KG1 (cell line): ENCODE measurements at places on chromosomes 1 and 21.

DNA sequence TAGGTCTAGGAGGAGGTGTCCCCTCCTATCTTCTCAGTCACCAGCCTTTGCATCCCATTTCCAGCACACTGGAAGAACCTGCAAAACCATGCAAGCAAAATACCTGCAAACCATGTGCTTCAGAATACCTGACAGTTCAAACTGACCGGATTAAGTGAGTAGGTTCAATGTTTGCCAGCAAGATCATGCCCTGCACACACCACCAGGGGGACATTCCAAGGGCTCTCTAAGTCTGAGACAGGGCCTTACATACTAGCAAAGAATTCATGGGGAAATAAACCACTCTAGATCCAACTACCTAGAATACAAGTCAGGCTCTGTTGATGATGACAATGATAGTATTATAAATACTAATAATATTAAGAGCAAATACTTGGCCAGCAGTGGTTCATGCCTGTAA, 27.6 kb downstream of the INPP5B start:
- DNase-seq: no peak

DNA sequence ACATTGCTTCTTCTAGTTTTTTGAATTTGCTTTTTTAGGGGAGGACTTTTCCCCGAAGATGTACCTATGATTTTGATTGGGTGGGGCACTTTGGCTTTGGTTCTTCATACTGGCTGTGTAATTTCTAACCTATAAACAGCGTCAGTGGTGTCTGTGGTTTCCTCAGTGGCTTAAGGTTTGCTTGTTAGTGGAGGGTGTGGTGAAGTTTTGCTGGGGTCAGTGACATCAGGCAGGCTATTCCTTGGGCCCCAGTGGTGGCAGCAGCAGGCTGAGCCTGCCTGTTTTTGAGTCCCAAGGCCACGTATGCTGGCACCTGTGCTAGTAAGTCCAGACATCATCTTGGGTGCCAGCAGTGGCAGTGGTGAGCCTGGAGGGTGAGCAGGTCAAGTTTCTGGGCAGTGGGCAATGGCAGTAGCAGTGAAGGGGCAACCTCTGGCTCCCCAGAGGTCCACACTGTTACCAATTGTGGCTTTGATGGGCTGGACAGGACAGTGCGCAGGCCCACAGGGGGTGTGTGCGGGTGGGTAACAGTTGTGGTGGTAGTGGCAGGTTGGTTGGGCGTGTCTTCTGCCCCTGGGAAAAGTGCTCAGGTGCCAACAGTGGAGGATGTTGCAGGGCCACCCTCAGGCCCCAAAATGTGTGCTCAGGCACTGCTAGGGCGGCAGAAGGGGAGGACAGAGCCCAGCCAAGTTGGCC, 54.9 kb upstream of the B3GALT2 start:
- no peak for DNase-seq

GRCh38 chr1:9009438-9010370, 16.5 kb downstream of the SLC2A7 start:
- no peak for DNase-seq

GRCh38 chr1:81836007-81836626, 35.4 kb downstream of the ADGRL2 start:
- DNase-seq: no peak

- peak; percentile 31 for DNase-seq
Measured at GRCh38 chr1:87131809-87132283, 196.8 kb upstream of the LMO4 start.

DNA sequence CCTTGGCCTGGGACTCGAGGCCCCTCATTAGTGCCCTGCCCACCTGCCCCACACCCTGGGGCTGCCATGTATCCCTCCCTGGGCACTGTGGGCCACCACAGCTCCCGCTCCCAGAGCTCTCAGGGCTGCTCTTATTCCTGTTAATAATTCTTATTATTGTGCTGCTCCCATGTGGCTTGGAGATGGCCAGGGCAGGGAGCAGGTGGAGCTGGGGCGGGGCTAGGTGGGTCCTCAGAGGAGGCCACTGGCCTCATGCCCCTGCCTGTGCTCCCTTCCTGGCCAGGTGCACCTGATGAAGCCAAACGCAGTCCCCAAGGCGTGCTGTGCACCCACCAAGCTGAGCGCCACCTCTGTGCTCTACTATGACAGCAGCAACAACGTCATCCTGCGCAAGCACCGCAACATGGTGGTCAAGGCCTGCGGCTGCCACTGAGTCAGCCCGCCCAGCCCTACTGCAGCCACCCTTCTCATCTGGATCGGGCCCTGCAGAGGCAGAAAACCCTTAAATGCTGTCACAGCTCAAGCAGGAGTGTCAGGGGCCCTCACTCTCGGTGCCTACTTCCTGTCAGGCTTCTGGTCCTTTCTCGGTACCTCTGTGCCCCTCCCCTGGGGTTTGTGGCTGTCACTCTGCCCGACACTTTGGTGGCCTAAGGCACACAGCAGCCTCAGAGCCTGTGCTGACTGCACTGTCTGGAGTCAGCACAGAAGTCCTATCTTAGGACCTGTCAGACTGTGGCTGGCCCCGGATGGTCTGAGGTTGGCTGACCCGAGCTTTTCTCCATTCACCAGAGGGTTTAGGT, 34.1 kb downstream of the BMP8A start:
- DNase-seq: no peak

- no peak for DNase-seq
Measured at GRCh38 chr21:26437326-26438009, 135.6 kb downstream of the CYYR1 start.

DNA sequence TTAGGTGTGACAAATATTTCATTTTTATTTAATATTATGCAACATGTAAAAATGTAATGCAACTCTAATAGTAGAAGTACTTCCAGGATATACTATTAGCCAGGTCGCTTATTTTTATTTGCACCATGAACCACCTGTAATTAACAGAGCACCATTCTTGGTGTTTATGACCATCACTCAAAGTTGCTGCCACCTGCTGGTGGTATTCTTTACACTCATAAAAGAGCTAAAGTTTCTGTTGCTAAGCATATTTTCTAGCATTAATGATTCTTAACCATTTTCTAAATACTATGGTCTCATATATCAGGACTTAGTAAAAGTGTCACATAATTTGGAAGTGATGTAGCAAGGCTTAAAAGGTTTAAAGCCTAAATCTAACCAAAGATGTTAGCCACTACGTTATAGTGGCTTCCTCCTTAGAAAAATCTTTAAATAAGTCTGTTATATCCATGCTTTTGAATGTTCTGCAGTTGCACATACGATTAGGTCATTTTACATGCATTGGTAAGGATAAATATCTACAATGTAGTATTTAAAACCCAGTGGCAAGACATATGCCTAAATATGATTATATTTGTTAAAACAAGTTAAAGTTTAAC, 244.5 kb downstream of the NEGR1 start:
- DNase-seq: peak; percentile 40

DNA sequence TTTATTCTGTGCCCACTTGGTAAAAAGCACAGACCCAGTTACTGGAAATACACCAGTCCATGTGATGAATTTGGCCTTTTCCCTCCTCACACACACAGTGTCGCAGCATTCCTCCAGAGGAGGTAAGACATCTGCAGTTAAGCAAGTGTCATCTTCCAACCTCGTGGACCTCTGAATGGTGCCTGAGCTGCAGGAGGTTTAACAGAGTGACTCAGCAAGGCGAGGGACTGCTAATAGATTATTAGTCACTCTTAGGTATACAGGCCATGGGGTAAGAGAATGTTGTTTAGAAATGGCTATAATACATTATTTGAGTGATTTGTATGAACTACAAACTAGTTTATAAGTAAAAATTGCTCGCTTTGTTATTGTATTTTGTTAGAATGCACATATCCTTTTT, 8.6 kb upstream of the LRRC8B start:
- no peak for DNase-seq

DNA sequence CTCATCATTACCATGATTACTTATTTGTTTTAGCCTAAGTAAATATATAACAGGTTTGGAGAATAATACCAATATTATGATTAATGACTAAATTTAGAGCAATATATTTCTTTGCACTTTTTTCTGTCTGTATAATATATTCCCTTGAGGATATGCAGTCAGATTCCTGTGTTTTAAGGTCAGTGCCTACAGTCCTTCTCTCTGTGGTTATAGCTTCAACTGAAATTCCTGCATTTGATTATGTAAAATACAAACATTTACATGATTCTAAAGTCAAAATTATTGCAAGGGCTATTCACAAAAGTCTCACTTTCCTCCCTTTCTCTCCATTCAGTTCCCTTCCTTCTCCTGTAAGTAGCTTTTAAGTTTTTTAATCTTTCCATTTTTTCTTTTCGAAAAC, 142.9 kb upstream of the COL6A1 start:
- no peak for DNase-seq

DNA sequence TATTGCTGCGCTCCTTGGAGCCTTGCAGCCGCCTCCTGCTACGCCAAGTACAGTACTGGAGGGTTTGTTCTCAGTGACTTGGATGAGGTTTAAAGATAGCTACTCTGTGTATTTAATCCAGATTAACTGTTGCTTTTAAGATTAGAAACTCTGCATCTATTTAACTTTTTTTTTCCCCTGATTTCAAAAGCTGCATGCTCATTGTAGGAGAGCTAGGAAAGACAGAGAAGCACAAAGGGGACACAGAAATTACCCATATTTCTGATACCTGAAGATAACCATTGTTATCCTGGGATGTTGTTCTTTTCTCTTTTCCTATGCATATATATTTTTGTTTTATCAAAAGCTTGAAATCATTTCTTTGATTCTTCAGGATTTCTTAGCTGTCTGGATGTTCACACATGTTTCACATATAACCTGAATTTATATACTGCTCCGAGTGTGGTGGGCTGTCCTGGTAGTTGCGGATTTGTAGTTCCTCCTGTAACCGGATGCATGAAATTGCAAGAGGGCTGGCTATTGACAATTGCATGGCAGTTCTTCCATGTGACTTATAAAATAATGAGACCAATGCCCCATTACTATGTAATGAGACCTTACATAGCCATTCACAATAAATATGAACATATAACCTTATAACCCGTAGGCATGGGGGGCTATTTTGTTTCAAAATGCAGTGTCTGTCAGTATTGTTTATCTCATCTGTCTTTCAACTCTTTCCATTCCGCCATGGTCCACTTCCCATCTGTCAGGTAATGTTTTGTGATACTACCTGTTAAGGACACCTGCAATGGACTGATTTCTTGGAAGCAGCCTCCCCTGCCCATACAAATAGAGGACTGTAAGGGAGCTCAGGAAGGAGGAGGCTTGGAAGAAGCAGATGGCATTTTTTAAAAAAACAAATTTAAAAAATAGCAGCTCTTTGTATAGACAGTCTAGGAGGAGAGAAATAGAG, 1.4 kb downstream of the RAVER2 start:
- DNase-seq: peak; percentile 60

GRCh38 chr1:193680247-193680923, 494.0 kb upstream of the B3GALT2 start:
- no peak for DNase-seq

GRCh38 chr1:156937883-156938282, 17.5 kb downstream of the LRRC71 start:
- no peak for DNase-seq

DNA sequence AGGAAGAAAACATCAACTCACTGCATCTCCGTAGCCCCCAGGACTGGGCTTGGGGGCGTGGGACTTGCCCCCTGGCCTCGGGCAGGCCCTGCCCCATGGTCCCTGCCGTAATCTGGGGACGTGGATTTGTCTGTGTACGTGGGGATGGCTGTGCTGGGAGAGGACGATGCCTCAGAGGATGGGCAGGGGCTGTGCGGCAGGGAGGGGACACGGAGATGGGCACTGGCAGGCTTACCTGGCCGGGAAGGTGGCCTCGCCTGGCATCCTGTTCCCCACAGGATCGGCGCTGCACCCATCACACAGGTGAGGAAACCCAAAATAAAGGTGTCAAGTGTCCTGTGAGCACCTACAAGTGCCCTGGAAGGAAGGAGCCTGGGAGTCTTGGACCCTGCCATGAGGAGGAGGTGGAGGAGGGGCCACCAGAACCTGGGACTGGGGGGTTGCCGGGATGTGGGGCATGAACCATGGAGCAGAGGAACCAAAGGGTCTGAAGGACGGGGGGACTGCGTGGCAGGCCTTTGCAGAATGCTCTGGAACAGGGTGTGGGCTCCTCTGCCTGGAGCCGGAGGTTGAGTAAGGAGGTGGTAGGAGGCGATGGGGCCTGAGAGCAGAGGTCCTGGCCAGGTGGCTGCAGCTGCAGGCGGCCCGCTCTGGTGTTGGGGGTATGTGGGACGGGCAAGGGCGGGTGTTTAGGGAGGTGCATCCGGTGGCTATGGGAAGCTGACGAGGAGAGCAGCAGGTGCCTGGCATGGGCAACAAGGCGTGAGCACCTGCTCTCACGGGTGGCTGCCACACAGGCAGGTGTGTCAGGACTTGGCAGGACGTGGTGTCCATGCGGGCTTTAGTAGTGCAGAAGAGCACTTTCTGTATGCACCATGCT, 27.8 kb upstream of the LRRC3 start:
- DNase-seq: no peak

GRCh38 chr1:150560011-150560438, 10.8 kb downstream of the ADAMTSL4 start:
- DNase-seq: peak; percentile 54
